ENCODE measurements at places on chromosomes 7 and 10.

GRCh38 chr7:47044625-47045024, 537.3 kb downstream of the TNS3 start:
- DNase-seq: no peak

- no peak for DNase-seq
These were observed 868.9 kb upstream of the AUTS2 start for GRCh38 chr7:68729371-68729770.

DNA sequence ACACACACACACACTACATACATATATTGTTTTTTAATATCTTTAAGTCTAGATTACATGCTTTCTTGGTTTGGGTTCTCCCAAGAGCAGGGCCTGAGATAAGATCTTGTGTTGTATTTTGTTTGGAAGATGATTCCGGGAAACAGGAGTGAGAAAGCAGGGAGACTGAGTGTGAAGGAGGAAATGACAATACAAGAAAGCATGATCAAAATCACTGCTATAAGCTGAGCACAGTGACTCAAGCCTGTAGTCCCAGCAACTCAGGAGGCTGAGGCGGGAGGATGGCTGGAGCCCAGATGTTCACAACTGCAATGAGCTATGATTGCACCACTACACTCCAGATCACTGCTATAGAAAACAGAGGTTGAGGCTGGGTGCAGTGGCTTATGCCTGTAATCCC, 267.6 kb downstream of the SKIDA1 start:
- DNase-seq: no peak

- DNase-seq: no peak
These were observed 1.4 kb downstream of the ZNF438 start for GRCh38 chr10:31030260-31030659.

GRCh38 chr10:100348389-100348927, 1.4 kb downstream of the SCD start:
- no peak for DNase-seq
